ENCODE measurements at places on chromosomes 7 and 10.

GRCh38 chr10:126119599-126119998, 223.2 kb downstream of the FANK1 start:
- no peak for DNase-seq

- DNase-seq: no peak
These were observed 93.3 kb upstream of the RET start for GRCh38 chr10:42983591-42983990.

DNA sequence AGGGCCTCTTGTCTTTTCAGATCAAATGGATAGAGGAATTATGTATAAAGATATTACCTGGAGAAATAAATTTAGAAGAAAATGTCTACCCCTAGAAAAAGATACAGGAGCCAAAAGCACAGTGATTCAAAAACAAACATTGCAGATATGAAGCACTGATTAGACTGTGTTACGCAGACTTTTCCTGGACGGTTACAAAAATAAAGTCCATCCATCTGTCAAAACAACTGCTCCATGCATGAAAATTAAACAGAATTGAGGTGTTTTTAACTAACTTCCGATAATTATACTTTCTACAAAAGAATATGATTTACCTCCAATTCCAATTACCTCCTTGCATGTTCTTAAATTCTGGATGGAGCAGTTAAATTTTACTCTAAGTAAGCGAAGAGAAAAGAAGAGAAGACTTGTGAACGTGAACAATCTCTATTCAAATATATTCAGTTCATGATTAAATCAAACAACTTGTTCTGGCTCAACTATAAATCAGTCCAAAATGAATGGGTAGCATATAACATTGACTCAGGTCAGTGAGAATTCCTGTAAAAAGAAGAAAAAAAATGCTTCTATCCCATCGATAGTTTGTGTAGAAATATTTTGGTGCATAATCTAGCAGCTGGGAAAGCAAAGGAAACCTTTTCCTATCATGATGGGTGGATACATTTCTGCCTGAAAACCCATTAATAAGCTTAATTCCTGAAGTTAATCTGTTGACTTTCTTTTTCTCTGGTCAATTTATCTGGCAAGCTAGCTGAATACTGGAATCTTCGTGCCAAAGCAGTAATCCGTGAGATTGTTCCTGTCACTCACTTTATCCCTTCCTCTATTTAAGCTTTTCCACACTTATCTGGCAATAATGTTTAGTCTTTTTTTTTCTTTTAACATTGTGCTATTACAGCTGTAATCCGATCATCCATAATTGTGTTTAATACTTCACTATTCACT, 80.4 kb downstream of the SEMA3A start:
- no peak for DNase-seq

GRCh38 chr7:124375391-124375790, 342.5 kb upstream of the TMEM229A start:
- no peak for DNase-seq

DNA sequence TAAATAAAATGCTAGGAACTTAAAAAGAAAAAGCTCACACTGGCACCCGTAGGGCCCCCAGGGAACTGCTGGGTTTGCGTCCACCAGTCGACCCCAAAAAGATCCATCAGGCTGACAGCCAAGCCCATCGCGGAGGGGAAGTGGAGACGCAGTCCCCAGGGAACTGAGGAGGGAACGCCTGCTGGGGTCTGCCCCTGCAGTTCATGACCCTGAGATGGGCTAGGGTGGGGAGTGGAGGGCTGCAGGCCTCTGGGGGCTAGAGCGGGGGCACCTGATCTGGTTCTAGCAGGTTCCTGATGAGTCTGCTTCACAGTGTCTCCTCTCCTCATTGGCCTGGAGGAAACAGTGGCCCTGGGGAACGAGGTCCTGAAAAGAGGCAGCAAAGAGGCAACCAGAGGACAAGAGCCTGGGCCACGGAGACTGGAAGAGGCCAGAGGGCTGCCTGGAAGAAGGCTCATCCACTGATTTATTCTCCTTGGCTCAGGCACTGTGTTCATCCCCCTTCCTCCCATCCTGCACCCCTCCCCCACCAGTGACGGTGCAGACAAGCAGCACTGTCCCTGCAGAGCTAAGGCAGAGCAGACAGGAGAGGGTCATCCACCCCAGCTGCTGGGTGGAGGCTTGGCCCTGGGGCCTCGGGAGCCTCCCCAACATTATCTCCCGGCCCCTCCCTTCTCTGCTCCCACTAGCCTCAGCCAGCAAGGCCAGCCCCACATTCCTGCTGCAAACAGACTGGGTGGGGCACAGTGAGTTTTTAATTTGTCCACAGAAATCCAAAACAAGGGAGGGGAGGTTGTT, 24.7 kb upstream of the HSPA12A start:
- DNase-seq: no peak

DNA sequence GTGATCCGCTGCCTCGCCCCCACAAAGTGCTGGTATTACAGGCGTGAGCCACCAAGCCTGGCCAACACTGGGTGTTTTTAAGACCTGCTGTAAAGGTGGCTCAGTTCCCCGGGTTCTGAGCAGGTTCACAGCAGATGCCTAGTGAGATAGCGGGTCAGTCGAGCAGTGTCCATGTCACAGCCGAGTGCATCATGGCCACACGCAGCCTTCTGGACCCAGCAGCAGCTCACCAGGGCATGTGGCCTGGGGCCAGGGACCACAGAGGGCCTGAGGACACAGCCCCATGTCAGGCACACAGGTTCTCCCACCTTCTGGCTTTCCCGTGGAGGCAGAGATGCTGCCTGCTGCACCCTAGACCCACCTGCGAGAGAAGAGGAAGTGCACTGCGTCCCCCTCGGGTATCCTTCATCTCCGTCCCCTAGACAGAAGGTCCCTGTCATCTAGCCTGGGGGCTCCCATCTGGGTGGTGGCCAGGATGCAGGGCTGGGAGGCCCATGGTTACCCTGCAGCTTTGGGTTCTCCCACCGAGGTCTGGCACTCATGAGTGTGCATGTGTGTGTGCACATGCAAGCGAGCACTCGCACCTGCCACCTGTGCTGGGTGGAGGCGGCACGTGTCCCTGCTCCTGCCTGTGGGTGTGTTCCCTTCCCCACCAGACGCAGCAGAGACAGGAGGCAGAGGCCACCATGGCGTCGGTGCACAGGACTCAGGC, 98.6 kb downstream of the NKX6-2 start:
- DNase-seq: no peak

GRCh38 chr7:12436896-12437535, 33.4 kb upstream of the VWDE start:
- DNase-seq: no peak

- no peak for DNase-seq
These were observed 768.5 kb downstream of the NXPH1 start for GRCh38 chr7:9201928-9202327.

DNA sequence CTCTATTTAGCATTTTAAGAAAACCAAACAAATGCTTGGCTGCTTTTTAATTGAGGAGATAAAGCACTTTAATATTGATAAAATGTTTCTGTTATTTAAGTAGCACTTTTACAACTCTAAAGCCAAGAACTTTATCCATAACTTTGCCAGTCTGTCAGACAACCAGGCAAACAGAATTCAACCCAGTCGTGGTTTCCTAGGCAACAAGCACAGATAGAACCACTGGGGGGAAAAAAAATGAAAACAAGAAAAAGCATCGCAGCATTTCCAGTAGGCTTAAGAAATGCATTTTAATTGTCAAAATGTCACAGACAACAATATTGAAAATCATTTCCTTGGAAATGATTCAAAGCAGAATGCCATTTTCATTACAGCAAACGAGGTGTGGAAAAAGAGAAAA, 323.4 kb downstream of the PARD3 start:
- no peak for DNase-seq

DNA sequence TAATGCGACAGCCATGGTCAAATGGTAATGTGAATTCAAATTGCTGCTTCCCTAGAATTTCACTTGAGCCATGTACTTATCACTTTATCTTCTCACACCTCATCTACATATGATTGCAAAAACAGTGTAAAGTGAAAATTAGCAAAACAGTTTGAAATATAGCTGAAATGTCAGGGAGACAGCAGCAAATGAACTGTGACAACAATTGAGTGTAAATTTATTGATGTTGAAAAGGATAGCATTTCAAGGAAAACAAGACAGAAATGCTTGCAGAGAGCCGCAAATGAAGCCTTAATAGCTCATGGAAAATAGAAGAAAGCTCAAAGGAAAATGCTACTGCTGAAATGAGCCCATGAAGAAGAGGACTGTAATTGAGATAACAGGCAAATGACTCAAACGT, 516.2 kb upstream of the POT1 start:
- no peak for DNase-seq

DNA sequence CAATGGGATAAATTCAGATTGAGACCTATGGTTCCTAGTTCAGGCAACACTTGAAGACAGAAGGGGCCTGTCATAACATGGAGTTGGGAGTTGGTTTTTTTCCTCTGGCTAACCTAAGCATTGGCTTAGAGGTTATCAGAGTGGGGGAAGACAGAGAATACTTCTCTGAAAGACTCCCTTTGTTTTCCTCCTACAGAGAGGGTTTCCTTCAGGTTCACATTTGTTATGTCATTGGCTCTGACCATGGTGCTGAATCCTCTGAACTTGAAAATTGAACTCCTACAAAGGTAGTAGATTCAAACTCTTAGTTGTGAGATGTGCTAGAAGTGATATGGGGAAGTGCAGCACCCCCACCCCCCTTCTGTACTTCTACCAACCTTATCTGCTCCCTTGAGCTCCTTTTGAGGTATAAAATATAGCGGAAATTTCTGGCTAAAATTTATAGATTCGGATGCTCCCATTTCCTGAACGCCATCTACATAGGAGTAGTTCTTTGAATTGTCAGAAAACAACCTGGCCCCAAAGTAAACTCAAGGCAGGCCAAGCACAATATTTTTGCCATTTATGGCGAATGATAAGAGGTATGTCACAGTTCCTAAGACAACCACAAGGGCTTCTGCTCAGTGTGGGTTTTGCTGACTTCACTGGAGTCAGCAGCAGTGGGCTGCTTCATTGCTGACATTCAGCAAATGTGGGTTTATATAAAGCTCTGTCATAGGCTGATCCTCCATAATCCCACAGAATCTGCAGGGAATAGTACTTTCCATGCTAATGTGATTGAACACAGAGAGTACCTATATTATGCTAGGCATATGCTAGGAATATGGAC, 131.6 kb upstream of the KLF14 start:
- DNase-seq: no peak

DNA sequence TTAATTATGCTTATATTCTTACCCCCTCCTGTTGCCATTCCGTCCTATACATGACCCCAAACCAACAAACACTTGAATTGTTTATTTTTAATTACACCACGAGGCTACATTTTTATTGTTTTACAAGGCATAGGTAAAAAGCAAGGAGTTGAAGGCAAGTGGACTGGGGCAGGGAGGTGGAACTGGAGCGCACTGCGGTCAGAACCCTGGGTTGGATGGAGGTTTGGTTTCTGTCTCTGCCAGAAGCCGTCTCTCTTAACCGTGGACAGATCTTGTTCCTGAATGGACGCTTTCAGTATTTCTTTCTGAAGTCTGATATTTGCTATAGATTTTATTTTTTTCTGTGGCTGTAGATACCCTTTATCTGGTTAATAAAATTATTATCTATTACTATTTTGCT, 19.9 kb upstream of the IGFBP3 start:
- no peak for DNase-seq

DNA sequence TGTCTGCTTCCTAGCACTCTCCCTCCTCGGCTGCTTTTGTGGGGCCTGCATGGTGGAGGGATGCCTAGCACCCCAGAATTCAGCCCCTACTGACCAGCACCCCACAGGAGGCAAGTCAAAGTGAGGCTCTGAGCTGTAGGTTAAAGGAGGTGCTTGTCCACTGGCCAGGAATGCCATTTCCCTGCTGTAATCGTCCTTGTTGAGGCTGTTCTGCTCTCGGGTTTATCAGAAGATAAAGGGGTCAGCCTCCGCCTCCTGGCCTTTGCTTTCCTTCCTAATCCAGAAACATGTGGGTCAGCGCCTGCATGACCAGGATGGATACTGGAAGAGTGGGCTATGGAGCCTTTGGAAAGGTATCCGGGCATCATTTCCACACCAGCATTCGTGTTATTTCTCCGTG, 98.9 kb downstream of the MKI67 start:
- no peak for DNase-seq

DNA sequence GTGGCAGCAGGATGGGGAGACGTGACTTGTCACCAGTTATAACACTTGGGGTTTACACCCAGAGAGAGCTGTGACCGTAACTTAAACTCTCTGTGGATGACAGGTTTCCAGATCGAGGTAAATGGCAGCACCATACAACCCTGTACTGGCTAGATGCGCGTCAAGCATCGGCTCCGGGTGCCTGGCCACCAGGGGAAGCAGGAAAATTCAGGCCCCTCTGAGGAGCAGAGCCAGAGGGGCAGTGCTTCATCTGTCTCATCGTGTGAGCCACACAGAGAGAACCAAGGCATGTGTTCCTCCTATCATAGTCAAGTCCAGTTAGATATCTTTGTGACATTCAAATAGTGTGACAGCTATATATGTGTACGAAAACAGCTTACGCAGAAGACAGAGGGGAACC, 652.2 kb upstream of the FOXK1 start:
- no peak for DNase-seq

DNA sequence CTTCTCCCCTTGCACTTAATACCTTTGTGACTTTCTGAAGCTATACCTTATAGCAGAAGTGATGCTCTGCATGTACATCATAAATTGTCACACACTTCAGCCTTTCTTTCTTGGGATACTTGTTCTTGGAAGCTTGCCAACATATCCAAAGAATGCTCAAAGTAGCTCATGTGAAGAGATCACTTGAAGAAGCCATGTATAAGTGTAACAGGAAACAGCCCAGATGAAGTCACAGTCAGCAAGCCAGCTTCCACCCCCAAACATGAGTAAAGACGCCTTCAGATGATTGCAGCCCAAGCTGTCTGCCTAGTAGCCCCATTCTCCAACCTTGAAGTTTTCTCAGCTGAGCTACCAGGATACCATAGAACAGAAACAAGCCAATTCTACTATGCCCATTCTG, 50.9 kb downstream of the DGKB start:
- no peak for DNase-seq

DNA sequence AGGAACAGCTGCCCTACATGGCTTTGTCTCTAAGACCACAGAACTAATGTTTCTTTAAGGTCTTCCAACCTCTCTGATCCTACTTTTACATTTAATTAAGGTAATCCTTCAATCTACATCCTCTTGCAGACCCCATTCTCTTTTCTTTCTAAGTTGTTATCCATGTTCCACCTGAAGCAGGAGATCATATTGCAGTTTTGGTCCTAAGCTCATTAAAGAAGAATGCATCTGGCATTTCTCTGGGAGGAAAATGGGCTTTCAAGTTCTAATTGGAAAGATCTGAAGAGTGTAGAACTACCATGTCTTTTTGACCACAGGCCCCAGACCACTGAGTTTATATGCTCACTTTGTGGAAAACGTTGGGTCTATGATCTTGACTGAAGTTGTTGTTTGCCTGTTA, 111.2 kb downstream of the SEM1 start:
- no peak for DNase-seq

DNA sequence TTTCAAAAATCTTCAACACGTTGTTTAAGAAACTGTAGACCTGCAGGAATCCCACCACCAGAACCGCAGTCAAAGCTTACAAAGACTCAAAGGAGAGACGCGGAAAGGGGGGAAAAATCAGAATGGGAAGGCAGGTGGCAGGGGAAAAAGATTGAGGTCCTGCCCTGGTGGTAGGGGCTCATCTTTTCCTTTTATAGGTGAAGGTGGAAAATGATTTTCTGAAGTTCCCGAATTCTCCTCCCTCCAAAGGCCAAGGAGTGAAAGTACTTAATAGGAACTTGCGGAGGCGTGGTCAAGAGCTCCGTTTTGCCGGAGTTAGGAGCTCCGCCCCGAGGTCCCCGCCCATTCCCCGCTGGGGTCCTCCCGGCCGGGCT, 724 bp downstream of the BBIP1 start:
- DNase-seq: no peak

- no peak for DNase-seq
These were observed 944 bp downstream of the RHBDD2 start for GRCh38 chr7:75879771-75880184.

GRCh38 chr10:8531116-8531515, 476.6 kb downstream of the GATA3 start:
- DNase-seq: no peak

All from esophagus squamous epithelium (tissue), 5 donors.